ENCODE measurements at places on chromosomes 3 and 15. TPM values are rescaled to one million over a fixed set of nuclear protein-coding genes. Genes with fewer than 3 reads are reported as not detected.

- DNase-seq, result no peak
These were observed 110.2 kb upstream of the UMPS start for GRCh38 chr3:124619887-124620599.

Gene KNL1
- total RNA-seq, result 30.6 TPM

Gene PCSK6
- total RNA-seq, result 13.5 TPM

Gene MAP2K5
- total RNA-seq, result 15.6 TPM

All from HCT116 (cell line).